Cardiac muscle cell (in vitro differentiated cells and primary cell): ENCODE measurements at places on chromosomes 6 and 20. TPM values are rescaled to one million over a fixed set of nuclear protein-coding genes. Genes with fewer than 3 reads are reported as not detected.

DNA sequence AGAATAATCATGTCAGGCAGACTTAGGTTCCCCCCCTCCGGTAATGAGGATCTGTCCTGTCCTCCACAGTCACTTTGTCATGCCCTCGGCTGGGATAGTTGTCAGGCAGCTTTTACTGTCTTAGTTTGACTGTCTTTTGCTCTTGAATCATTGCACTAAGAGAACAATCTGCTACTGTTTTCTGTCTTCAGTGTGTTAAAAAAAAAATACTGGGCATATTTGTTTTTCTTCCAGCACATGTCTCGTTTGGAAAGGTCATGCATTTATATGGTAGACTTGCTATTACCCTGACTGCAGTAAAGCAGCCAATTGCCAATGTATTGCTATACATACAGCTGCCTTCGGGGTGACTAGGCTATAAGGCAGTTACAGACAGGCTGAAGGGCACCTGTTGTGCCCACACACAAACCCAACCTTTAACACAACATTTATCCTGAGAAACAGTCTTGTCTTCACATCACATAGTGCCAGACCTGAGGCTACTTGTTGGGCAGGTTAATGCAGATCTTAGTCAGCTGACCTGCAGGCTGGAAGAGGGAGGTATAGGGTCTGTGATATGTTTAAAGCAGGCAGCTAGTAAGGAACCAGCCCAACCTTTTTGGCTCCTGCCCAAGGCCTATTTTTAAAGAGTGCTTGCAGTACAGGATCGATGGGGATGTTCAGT lies 26.7 kb downstream of the ARFGEF3 start:
- H3K27ac ChIP-seq, result no peak overlapping the region
- H3K4me1 ChIP-seq, result peaks cover 10% of the 10 kb centered on the region

Gene ECT2L
- 0.04 TPM in 1 of 2 replicates, not detected in the other for polyA plus RNA-seq

Gene DYNLT2
- 2.4 and 5.0 TPM in 2 replicates for polyA plus RNA-seq

GRCh38 chr6:12718015-12718414 lies 1.4 kb downstream of the PHACTR1 start:
- no peak overlapping the region for H3K4me3 ChIP-seq
- peaks cover 4% of the 10 kb centered on the region for H3K27me3 ChIP-seq
- no peaks in the 10 kb centered on the region for H3K4me1 ChIP-seq
- H3K27ac ChIP-seq, result no peak overlapping the region
- peak; percentile 62 for DNase-seq

- no peak overlapping the region for H3K27ac ChIP-seq
- H3K27me3 ChIP-seq, result no peaks in the 10 kb centered on the region
- H3K4me3 ChIP-seq, result no peak overlapping the region
- H3K36me3 ChIP-seq, result no peaks in the 10 kb centered on the region
Observed at GRCh38 chr20:54368570-54368969, 106.8 kb upstream of the DOK5 start.

- H3K27ac ChIP-seq, result peak overlapping the region; percentile 53
- H3K36me3 ChIP-seq, result peaks cover 18% of the 10 kb centered on the region
- no peak overlapping the region for H3K4me3 ChIP-seq
- H3K4me1 ChIP-seq, result peaks cover 8% of the 10 kb centered on the region
- no peaks in the 10 kb centered on the region for H3K27me3 ChIP-seq
- no peak for DNase-seq
Observed at GRCh38 chr6:157928428-157928827, 53.2 kb upstream of the SYNJ2 start.

DNA sequence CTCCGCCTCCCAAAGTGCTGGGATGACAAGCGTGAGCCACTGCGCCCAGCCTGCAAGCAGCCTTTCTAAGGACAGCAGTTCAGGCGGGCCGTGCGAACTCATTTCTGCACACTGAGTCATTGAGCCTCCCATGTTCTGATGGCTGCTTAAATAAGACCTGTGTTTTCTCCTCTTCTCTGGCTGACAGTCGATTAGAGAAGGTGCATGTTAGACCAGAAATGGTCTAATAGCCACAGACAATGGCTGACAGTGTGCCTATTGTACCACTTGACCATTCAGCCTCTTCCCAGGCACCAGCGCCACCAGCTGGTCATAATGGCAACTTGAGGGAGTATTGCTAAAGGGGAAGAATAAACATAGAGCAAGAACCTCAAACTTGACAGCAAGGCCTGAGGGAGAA lies 6.2 kb downstream of the CST11 start:
- DNase-seq, result peak; percentile 64
- no peak overlapping the region for H3K27ac ChIP-seq
- H3K36me3 ChIP-seq, result no peaks in the 10 kb centered on the region
- no peaks in the 10 kb centered on the region for H3K27me3 ChIP-seq

DNA sequence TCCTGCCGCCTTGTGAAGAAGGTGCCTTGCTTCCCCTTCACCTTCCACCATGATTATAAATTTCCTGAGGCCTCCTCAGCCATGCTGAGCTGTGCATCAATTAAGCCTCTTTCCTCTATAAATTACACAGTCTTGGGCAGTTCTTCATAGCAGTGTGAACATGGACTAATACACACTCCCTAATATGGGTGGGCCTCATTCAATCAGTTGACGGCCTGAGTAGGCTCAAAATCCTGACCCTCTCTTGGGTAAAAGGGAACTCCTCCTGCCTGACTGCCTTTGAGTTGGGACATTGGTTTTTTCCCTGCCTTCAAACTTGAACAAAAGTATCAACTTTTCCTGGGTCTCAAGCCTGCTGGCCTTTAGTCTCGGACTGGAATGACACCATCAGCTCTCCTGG lies 96.6 kb upstream of the PROKR2 start:
- no peaks in the 10 kb centered on the region for H3K4me1 ChIP-seq
- no peak for DNase-seq
- no peaks in the 10 kb centered on the region for H3K36me3 ChIP-seq
- no peaks in the 10 kb centered on the region for H3K27me3 ChIP-seq
- no peak overlapping the region for H3K27ac ChIP-seq
- H3K4me3 ChIP-seq, result no peak overlapping the region

DNA sequence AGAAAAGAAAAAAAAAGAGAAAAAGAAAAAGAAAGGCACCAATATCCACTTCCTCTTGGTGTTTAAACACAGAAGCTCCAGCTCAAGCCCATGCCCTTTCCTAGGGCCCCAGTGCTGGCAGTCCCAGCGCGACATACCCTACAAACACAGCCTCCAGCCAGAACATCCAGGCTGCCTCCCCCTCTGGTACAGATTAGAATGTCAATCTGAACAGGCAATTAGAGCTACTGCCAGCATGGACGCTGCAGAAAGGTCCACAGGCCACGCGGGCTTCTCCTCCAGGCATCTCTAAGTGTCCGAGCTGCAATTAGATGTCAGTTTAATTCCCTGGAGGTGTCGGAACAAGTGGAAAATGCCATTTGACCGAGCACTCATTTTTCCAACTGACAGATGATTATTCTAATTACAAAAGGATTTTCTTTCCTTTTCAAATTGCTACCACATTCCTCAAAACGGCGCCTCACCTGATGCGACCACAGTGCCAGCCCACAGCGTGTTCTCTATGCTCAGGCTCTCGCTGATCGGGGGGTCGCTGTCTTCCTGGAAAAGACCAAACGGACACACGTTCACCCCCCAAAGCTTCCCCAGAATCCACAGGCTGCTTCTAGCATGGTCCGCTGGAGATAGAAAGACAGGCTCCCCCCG lies 79.5 kb downstream of the ATP9A start:
- H3K4me3 ChIP-seq, result no peak overlapping the region
- H3K27ac ChIP-seq, result no peak overlapping the region
- no peaks in the 10 kb centered on the region for H3K4me1 ChIP-seq
- H3K27me3 ChIP-seq, result no peaks in the 10 kb centered on the region
- H3K36me3 ChIP-seq, result no peaks in the 10 kb centered on the region
- DNase-seq, result no peak

DNA sequence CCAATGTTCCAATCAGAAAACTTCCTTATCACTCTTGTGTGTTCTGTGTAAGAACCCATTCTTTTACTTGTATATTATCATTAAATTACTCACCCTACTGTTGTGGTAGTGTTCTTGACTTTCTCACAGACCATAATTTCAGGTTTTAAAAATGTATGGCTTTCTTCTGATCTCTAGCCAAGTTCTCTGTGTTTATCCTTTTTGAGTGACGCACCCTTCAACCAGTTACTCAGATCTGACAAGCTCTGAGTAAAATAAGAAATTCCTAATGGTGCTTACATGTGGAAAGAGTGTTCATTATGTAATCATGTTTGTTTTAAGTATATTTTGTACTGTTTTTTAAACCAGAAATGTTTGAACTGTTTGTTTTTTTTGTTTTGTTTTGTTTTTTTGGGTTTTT lies 11.0 kb downstream of the TBPL1 start:
- no peaks in the 10 kb centered on the region for H3K4me1 ChIP-seq
- no peak overlapping the region for H3K27ac ChIP-seq
- no peak overlapping the region for H3K4me3 ChIP-seq
- H3K36me3 ChIP-seq, result no peaks in the 10 kb centered on the region

DNA sequence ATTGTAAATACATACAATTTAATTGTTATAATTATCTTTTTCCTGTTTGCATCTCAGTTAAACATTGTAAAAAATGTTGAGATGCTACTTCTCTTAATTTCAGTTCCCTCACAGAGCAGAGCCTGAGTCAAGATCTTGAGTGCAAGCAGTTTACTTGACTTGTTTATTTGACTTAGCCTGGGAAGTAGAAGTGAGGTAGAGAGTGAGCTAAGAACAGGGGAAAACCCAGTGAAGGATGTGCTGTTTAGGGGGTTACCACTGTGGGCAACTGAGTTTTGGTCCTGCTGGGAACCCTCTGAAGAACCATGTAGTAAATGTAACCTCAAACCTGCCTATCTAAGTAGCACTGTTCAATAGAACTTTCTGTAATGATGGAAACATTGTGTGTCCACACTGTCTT lies 495.2 kb upstream of the FLRT3 start:
- no peak overlapping the region for H3K4me3 ChIP-seq
- H3K27ac ChIP-seq, result no peak overlapping the region
- H3K36me3 ChIP-seq, result no peaks in the 10 kb centered on the region
- no peak for DNase-seq
- H3K27me3 ChIP-seq, result no peaks in the 10 kb centered on the region
